ENCODE measurements at places on chromosomes 1 and 21.

DNA sequence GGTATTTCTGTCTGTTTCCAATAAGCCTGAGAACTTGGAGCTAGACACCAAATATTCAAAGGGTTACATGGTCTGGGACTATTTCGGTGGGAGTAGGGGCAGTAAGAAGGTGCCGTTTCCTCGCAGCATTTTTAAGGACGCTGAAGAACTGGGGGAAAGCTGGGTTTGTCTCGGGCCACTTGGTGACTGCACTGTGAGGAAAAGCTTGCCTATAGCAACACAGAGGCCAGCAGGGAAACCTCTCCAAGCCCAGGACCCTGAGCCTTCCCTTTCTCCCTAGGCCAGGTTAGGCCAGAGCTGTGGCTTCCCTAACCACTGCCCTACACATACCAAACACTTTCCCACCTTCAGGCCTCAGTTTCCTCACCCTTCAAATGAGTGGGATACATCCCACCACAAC, 3.3 kb downstream of the GLIS1 start:
- no peak for DNase-seq

DNA sequence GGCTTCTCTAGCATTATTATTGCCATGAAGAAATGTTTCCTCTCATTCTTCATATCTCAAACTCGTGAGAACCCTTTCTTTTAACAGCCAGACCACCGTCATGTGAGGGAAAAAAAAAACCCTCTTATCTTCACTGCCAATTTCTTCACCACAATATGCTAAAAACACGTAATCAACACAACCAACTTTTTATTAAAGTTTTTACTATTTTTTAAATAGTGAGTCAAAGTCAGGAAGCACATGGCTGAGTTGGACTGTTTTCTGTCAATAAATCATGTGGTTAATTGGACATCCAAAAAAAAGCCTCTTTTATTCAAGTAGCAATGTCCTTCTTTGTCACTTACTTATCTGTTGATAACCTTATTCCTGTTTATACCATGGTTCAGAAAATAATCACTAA, 55.9 kb upstream of the SAMD13 start:
- no peak for DNase-seq

GRCh38 chr1:203592156-203592555, 34.5 kb upstream of the ATP2B4 start:
- peak; percentile 28 for DNase-seq

DNA sequence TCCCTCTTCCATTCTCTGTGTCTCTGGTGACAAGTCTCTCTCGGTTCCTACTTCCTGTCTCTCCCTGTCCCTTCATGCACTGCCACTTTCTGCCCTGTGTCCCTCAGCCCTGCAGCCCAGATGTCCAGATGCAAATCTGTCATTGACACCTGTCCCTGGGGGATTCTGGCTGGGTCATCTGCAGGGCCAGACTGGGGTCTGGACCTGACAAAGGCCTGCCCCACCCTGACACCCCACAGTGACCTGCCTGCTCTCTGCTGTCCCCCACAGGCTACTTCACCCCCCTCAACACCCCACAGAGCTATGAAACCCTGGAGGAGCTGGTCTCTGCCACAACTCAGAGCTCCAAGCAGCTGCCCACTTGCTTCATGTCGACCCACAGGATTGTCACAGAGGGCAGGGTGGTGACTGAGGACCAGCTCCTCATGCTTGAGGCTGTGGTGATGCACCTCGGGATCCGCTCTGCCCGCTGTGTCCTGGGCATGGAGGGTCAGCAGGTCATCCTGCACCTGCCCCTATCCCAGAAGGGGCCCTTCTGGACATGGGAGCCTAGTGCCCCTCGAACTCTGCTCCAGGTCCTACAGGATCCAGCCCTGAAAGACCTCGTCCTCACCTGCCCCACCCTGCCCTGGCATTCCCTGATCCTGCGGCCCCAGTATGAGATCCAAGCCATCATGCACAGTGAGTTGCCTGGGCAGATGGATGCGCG, 7.2 kb downstream of the THEMIS2 start:
- DNase-seq = no peak

DNA sequence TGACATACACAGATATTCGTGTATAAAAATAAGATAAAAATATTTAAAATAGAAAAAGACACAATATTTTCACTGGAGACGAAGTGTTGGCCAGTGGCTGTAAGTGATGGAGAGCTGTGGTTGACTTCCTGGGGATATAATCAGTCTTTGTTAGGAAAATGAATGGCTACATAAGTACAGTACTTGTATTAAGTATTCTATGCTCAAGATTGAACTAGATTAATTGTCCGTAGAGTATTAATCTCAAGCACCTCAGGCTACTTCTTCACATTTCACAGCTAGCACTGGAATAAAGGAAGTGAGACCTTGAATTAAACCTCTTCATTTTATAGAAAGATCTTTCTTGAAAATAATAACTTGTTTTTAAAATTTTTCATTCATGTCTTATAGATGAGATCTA, 39.0 kb upstream of the RGS5 start:
- no peak for DNase-seq

GRCh38 chr1:158998781-158999161, 10.9 kb upstream of the IFI16 start:
- peak; percentile 49 for DNase-seq

- DNase-seq = no peak
Measured at GRCh38 chr1:110218739-110219138, 8.6 kb downstream of the KCNC4 start.

DNA sequence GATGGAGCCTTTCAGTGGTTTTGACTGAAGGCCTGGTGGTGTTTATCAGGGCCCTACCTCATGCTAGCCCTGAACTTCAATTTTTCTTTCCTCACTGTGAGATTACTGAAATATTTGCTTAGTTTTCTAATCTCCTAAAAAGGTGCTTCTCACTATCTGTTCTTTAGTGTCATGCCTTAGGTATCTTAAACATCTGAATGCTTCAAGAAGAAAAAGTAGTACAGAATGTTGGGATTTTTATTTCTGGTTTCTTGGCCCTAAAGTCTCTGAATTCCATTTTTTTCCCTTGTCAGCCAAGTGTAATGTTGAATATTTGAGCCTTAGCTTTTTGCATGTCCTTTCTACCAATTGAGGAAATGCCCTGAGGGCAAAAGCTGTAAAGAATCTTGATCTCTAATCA, 47.9 kb upstream of the PRKACB start:
- DNase-seq = no peak

DNA sequence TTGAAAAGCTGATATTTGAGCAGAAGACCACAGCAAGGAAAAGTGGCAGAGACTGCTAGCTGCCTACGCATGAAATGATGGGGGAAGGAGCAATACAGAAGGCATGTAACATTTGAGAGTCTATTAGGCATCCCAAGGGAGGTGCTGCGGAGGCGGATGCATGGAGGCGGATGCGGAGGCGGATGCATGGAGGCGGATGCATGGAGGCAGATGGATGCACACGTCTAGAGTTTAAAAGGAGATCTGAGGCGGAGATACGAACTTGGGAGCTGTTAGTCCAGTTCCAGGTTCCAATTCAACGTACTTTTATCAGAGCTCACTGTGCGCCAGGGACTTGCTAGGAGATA, 744 bp upstream of the DDX20 start:
- DNase-seq = peak; percentile 49

GRCh38 chr1:19582318-19582717, 61.8 kb upstream of the NBL1 start:
- peak; percentile 85 for DNase-seq

- no peak for DNase-seq
Measured at GRCh38 chr21:38825269-38825668, 19.5 kb downstream of the ETS2 start.

GRCh38 chr21:27813344-27813743, 846.5 kb upstream of the ADAMTS5 start:
- DNase-seq = no peak

GRCh38 chr1:26826261-26827105, at the start of gene ZDHHC18:
TSS of gene ZDHHC18 (plus strand) at chr1:26826688. CDS start at chr1:26826805, 117 bp downstream.
- peak; percentile 78 for DNase-seq

- DNase-seq = no peak
Measured at GRCh38 chr1:119373465-119373864, 4.9 kb downstream of the HAO2 start.

GRCh38 chr1:196477262-196477661, 131.0 kb downstream of the KCNT2 start:
- no peak for DNase-seq

GRCh38 chr1:65386439-65386838, 34.0 kb upstream of the LEPR start:
- DNase-seq = no peak

- DNase-seq = no peak
Measured at GRCh38 chr1:157042846-157043245, 2.7 kb downstream of the ARHGEF11 start.

- DNase-seq = no peak
Measured at GRCh38 chr21:38351961-38352521, 95.2 kb downstream of the KCNJ15 start.

DNA sequence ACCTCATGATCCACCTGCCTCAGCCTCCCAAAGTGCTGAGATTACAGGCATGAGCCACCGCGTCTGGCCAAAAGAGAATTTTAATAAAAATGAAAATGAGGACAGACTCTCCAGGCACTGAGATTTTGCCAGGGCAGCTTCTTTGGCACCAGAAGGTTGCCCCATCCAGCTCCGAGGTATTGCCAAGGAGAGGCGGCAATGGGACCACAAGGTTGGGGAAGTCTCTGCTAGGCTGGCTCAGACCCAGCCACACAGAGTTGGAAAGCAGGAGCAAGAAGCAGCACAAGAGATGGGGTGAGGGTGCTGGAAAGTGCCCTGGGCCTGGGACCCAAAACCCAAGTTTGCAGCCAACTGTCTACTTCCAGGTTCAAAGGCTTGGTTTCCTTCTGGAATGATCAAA, 200.9 kb downstream of the HHIPL2 start:
- DNase-seq = no peak

DNA sequence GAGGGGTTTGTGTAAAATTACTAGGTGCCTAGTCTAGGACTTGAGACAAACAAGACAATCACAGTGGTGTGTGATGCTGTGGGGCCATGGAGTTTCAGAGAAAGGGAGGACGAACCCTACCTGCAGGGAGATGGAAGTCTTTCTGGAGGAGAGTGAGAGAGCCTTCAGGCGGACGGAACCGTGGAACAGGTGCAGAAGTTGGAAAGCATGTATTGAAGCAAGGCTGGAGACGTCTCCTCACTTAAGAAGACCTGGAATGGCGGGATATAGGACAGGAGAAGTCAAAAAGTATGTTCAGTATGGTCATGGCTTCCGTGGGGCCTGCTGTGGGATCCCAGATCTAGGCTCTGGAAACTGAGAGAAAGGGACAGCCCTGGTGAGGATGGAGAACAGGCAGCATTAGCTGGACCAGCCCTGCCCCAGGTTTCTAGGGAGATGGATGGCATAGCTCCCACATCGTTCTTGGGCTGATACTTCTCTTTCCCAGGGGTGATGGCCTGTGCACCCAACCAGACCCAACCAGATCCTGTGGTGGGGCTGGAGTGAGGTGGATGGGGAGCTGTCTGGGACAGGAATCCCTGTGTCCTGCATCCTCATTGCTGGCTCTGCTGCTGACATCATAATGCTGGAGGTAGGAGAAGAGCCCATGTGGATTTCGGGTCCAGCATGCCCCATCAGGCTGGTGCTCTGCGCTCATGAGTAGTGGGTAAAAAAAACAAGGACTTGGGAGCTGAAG, 15.0 kb upstream of the LRP8 start:
- no peak for DNase-seq

DNA sequence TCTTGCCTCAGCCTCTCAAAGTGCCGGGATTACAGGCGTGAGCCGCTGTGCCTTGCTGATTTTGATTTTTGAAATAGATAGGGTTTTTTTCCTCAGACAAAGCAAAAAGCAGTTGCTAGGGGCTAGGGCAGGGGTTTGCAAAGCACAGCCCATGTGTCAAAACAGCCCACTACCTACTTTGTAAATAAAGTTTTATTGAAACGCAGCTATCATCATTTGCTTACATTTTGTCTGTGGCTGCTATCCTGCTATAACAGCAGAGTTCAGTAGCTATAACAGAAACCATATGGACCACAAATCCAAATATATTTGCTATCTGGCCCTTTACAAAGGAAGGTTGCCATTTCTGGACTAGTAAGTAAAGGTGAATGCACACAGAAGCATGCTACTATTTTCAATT, 44.8 kb downstream of the NUF2 start:
- no peak for DNase-seq

GRCh38 chr1:234371414-234371813, 1.8 kb upstream of the COA6 start:
- no peak for DNase-seq

DNA sequence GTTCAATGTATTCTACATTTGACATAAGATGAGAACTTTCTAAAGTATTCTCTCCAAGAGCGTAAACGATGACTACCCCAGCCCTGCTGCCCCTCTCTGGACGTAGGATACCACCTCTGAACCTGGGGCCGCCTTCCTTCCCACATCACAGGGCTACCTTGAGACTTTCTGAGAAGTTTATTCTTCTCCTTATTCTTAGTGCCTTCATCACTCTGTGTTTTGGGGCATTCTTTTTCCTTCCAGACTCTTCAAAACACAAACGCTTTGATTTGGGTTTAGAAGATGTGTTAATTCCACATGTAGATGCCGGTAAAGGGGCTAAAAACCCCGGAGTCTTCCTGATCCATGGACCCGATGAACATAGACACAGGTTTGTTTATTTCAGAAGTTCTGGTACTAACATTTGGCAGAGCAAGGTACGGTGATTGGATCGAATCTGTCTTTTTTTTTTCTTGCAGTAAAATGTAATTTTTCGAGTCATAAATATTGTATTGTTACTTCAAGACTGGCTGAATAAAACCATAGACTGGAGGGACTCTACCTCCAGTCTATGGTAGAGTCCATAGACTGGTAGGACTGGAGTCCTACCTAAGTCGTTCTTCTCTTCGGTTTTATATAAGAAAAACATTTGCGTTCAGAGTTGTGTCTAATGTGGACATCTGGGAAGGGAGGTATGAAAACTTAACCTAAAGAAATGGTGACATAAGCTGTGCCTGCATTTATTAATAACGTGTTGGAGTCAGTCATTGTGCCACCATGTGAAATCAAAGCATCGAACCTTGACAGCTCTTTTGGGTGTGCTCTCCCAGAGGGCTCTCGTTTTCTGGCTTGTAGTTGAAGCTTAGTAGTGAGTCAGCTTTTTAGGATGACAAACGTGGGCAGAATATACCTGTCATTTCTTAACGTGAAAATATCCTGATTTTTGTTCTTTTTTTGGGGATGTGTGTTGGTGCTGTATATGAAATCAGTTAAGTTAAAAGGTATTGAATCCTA, 1.2 kb downstream of the MAN1A2 start:
- peak; percentile 26 for DNase-seq

GRCh38 chr1:234971586-234972297, 156.9 kb downstream of the TOMM20 start:
- DNase-seq = no peak

GRCh38 chr21:28308516-28308915, 684.2 kb downstream of the LTN1 start:
- no peak for DNase-seq

Measured in stimulated activated CD4-positive, alpha-beta T cell treated with anti-CD3 and anti-CD28 coated beads, Interleukin-15, amount 100 ng/mL, for 24 hours (primary cell).